ENCODE measurements at places on chromosomes 1 and 21. TPM values are rescaled to one million over a fixed set of nuclear protein-coding genes. Genes with fewer than 3 reads are reported as not detected.

Gene FCRL4
- total RNA-seq: not detected

Gene OLIG2
- total RNA-seq: not detected

Gene TNFRSF9
- total RNA-seq: under 0.01 TPM

Gene LMNA
- 1,039 TPM for total RNA-seq

Gene NUDT4B
- total RNA-seq: 72.0 TPM

Gene ADORA1
- total RNA-seq: 6.5 TPM

Gene TACSTD2
- total RNA-seq: 0.36 TPM

Gene TEDDM1
- not detected for total RNA-seq

Gene OPN3
- total RNA-seq: 2.6 TPM

Gene TPTE
- not detected for total RNA-seq

Gene HAO2
- total RNA-seq: not detected

Gene USP16
- total RNA-seq: 47.9 TPM

Gene ZNF593OS
- total RNA-seq: not detected

Gene SLAMF9
- total RNA-seq: not detected

Gene ACOT11
- 3.9 TPM for total RNA-seq

Gene MKNK1
- 15.4 TPM for total RNA-seq

Gene CLCA1
- total RNA-seq: not detected
